DMS153 (cell line): ENCODE measurements at places on chromosomes 3 and 15.

- DNase-seq = no peak
These were observed 23.4 kb downstream of the VPS39 start for GRCh38 chr15:42184736-42185135.

DNA sequence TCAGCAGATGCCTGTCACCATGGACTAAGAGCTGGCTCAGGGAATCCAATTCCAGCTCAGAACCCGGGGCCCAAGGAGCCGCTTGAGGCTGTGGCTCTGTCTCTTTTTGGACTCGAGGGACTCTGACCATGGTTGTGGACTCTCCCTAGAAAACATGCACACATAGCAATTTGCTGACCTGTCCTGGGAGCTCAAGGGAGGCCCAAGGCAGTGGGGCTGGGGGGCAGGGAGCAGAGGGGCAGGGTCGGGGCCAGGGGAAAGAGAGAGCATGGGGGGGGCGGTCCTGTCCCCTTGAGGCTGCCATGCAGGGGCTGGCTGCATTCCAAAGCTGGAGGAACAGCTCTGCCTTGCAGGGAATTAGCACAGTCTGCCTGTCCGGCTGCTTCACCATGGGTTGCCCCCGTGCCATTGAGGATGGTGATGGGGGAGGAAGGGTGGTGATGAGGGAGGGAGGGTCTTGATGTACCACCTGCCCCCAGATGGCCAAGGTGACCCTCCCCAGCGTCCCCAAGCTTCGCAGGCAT is 190.1 kb downstream of the GOLGA6L6 start:
- no peak for DNase-seq

- no peak for DNase-seq
These were observed 254.5 kb downstream of the FAM43A start for GRCh38 chr3:194939949-194940770.

DNA sequence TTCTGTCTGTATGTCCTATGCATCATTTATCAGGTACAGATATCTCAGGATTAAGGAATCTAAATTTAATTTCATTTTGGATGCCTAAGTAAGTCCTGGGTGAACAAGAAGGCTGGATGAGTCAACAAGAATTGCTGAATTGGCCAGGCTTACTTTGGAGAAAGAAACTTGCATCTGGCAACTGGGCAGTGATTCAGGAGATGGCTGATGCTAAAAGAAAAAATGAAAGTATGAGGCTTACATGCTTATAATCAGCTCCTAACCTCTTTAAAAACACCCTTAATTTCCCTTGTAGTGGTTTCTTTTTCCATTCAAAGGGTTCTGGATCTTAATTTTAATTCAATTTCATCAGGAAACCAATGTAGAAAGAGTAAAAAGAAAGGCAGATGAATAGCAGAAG is 228.8 kb upstream of the PEX5L start:
- DNase-seq = no peak

DNA sequence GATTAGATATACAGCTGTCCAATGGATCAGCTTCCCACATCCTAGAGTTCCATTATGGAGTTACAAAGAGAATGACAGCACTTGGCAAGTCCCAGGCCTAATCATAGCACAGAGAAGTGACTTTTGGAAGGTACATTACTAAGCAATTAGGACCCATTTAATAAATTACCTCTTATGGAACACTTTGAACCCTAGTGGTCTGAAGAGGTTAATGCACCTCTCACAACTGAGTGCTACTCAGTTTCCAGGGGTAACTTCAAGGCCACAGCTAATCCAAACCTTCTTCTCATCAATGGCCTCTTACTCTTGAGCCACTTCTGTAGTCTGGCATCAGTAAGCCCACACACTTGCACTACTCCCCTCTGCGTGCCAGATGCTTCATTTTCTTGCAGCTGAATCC is 34.9 kb upstream of the MEIS2 start:
- DNase-seq = no peak

DNA sequence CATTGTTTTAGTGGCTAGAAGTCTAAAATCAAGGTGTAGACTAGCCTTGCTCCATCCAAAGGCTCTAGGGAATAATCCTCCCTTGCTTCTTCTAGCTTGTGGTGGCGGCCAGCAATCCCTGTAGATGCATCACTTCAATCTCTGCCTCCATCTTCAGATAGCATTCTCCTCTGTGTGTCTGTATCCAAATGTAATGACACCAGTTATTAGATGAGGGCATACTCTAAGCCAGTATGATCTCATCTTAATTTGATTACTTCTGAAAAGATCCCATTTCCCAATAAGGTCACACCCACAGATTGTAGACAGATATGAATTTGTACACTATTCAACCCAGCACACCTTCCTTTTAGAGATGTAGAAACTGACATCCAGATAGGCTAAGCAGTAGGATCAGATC is 334.5 kb upstream of the KCNMB2 start:
- no peak for DNase-seq

DNA sequence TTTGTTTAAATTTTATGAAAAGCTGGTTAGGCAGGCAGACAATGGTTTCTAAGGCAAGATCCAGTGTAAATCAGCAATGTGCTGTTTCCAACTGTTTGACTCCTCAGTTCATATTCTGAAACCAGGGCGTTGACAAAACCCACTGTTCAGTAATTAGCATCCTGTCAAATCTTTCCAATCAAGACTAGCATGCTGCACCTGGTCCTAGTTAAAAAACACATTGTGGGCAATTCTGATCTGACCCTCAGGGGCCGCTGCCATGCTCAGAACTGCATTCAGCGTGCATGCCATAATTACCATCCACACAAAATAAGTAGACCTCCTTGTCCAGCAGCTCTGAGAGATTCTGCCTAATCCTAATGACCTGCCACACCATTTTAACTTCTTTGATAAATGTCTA is 20.9 kb upstream of the RBP1 start:
- DNase-seq = no peak

- DNase-seq = no peak
These were observed 41.7 kb upstream of the CORO2B start for GRCh38 chr15:68537097-68537496.

GRCh38 chr15:80570553-80570952 is 124.6 kb upstream of the ABHD17C start:
- no peak for DNase-seq

- peak; percentile 10 for DNase-seq
These were observed 28.8 kb downstream of the MECOM start for GRCh38 chr3:169634618-169635236.

GRCh38 chr15:81011593-81011992 is 10.9 kb downstream of the TLNRD1 start:
- no peak for DNase-seq

DNA sequence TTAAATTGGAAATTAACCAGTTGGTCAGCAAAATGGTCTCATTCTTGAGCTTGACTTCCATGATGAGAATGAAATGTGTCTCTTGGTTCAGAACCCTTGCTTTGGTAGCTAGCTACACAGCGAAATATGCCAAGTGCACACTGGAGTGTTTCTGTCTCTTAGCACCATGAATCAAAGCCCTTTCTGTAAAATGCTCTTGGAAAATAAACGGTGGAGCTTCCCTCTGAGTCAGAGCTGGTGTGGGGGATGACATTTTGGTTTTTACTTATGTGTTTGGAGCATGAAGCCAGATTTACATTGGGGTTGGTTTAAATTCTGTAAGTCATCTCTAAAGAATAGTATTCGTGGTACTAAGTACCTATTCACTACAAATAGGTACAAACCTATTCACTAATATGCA is 85.1 kb upstream of the NANOGP8 start:
- no peak for DNase-seq

GRCh38 chr3:166533740-166534139 is 696.5 kb upstream of the BCHE start:
- no peak for DNase-seq

DNA sequence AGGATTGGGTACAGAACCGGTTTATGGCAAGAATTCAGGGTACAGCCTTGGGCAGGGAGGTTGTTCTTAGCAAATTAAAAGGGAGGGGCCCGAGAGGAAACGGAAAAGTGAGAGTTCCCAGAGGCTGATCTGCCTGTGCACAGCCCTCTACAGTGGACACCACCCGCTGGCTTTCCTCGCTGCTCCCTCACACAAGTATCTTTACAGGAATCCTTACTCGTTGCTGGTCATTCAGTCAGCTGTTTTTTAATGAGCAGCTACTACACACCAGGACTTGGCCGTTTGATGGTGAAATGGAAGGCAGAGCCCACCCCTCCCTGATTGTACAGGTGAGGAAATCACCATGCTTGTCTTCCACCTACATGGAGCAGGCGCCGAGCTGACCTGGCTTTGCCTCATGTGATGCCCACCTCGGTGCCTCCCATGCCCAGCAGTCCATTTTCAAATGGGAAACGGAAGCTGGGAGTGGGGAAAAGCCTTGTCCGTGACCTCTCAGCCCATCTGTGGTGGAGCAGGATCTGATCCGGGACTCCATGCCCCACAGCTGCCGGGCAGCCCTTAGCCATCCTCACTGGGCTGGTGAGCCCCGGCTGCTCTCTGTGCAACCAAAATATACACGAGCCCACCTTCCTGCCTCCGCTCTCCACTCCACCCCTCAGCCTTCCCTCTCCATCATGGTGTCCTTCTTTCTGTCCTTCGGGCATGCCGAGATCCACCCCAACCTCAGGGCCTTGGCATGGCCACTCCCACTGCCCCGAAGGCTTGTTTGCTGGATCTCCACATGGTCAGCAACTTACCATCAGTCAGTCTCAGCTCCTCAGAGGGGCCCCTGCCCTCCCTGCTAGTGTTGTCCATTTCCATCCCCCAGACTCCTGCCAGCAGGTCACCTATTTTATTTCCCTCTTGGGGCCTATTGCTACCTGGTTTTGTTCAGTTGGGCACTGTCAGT is 33.3 kb upstream of the FGD5 start:
- DNase-seq = no peak

GRCh38 chr3:143103652-143104051 is 15.9 kb upstream of the CHST2 start:
- DNase-seq = no peak

GRCh38 chr3:40658305-40658704 is 133.5 kb downstream of the ZNF621 start:
- DNase-seq = no peak
